ENCODE measurements at places on chromosomes 3 and 15. TPM values are rescaled to one million over a fixed set of nuclear protein-coding genes. Genes with fewer than 3 reads are reported as not detected.

DNA sequence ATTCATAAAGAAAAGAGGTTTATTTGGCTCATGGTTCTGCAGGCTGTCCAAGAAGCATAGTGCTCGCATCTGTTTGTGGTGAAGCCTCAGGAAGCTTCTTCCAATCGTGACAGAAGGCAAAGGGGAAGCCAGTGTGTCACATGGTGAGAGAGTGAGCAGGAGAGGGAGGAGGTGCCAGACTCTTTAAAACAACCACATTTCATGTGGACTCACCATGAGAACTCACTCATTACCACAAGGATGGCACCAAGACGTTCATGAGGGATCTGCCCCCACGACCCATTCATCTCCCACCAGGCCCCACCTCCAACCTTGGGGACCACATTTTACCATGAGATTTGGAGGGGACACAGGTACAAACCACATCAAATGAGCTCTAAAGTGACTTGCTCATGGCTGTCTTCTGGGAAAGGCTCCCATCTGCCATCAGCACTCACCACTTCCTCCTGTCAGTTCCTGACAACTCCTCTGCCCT lies 327.3 kb upstream of the TLE3 start:
- no peak for DNase-seq

Gene ECE2
- total RNA-seq = not detected

GRCh38 chr3:169984292-169984691 lies 17.7 kb downstream of the SEC62 start:
- DNase-seq = no peak

Gene CRYGS
- 6.4 TPM for total RNA-seq

Gene SEMA6D
- 6.5 TPM for total RNA-seq

DNA sequence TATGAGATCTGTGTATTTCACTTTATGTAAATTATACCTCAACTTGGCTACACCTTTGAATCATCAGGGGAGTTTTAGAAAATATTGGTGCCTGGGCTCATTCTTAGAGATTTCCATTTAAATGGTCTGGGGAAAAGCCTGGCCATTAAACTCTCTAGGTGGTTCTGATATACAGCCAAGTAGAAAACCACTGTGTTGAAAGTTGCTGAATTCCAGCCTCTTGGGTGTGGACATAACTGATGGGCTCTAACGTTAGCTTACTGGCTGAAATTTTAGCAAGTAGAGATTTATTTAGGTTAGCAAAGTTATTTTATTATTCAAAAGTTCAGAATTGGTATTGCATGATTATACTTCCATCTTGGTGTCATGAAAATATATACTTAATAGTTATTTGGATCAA lies 84.1 kb downstream of the ATG7 start:
- no peak for DNase-seq

Gene KIF15
- 4.0 TPM for total RNA-seq

Gene STARD5
- 10.2 TPM for total RNA-seq

Gene SLC24A5
- total RNA-seq = not detected
